CD4-positive, alpha-beta memory T cell (primary cell): ENCODE measurements at places on chromosomes 6 and 20.

DNA sequence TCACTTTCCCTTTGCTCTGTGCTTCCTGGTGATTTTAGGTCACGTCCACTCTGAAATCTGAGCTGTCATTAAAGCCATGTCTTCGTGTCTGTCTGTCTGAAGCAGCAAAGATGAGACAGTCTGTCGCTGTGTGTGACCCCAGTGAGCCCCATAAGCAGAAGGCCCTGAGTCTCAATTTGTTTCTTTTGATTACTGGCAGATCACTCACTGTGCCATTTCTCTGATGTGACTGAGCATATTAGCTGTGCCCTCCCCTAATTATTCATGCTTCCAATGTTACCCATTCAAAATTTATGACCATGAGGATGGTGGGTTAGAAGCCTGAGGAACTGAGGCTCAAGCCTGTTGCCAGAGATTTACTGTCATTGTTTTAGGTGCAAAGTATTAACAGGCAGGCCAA is 117.6 kb downstream of the PLCB1 start:
- H3K4me1 ChIP-seq: no peaks in the 10 kb centered on the region
- no peak for DNase-seq
- no peaks in the 10 kb centered on the region for H3K27me3 ChIP-seq
- H3K36me3 ChIP-seq: no peaks in the 10 kb centered on the region
- H3K27ac ChIP-seq: no peak overlapping the region

DNA sequence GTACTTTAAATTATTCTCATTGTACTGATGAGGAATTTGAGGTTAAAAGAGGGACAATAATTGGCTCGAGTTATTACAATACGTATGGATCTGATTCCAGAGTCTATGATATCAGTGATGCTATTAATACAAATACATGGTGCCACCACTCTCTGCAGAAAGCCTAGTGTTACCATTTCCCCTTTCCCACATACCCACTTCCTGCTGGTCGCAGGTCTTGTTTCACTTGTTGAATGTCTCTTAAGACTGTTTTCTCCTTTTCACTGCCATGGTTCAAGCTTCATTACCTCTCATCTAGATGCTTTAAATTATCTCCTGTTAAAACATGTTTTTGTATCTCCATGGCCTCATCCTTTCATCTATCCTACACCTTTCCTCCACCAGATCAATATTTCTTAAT is 62.0 kb downstream of the FHL5 start:
- H3K36me3 ChIP-seq: no peaks in the 10 kb centered on the region
- no peaks in the 10 kb centered on the region for H3K4me1 ChIP-seq
- no peak overlapping the region for H3K27ac ChIP-seq
- H3K4me3 ChIP-seq: no peak overlapping the region
- no peaks in the 10 kb centered on the region for H3K27me3 ChIP-seq

DNA sequence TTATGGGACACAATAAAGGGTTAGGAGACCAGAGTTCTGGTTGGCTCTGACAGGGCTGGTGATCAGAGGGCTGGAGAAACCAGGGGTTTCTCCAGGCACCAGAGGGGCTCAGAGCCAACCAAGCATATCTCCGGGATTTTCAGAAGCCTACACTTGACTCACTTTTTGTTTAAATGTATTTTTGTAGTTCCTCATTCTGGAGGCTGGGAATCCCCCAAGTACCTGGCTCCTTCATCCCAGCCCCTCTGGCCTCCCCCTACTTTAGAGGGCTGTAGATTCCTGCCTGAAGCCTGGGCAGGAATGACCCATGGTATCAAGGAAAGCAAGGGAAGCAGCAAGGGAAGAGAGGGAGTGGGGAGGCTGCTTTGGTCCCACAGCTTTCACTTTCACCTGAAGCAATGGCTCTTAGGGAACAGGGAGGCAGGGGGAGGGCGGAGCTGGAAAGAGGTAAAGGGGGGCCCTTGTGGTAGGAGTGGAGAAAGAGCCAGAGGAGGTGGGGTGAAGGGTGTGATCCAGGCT is 973 bp downstream of the CD40 start:
- H3K4me3 ChIP-seq: no peak overlapping the region
- no peaks in the 10 kb centered on the region for H3K27me3 ChIP-seq
- no peak overlapping the region for H3K27ac ChIP-seq
- no peak for DNase-seq
- peaks cover 18% of the 10 kb centered on the region for H3K4me1 ChIP-seq

DNA sequence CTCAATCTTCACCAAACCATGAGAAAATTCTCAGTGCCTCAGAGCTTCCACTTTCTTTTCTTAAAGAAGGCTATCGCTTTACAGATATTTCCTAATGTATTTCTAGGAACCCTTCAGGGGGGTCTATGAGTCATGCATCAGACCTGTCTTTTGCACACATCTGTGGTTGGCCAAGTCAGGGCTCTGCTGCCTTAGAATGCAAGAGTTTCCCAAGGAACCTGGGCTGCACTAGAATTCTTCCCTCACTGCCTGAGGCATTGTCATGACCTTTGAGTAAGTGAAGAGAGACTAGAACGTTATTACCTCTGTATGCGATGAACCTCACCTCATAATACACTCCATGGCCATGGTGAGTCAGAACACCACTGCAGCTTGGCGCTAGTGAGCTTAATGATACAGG is 365.0 kb upstream of the ID4 start:
- DNase-seq: no peak
- no peak overlapping the region for H3K4me3 ChIP-seq
- H3K27me3 ChIP-seq: no peaks in the 10 kb centered on the region
- no peaks in the 10 kb centered on the region for H3K4me1 ChIP-seq
- no peak overlapping the region for H3K27ac ChIP-seq

DNA sequence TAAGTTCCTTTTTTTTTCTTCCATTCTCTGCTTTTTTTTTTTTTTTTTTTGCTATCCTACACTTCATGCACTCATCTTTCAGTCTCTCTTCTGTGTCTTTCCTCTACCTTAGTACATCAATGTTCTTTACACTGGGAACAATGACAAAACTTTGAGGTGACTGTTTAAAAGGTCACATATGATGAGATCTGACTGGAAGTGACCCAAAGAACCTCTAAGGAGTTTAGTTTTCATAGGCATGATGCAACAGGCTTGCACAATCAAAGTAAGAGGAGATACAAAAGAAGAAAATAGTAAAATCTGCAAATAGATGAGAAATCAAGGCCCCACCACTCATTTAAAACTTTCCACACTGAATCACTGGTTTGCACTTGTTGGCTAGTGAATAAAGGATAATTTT is 840.8 kb downstream of the TBC1D32 start:
- H3K4me3 ChIP-seq: no peak overlapping the region
- H3K27me3 ChIP-seq: no peaks in the 10 kb centered on the region
- no peaks in the 10 kb centered on the region for H3K4me1 ChIP-seq
- no peak overlapping the region for H3K27ac ChIP-seq
- no peak for DNase-seq
